ENCODE measurements at places on chromosomes 13 and 19. TPM values are rescaled to one million over a fixed set of nuclear protein-coding genes. Genes with fewer than 3 reads are reported as not detected.

Gene ZNF486
- total RNA-seq = 7.1 TPM

Gene SLC10A2
- total RNA-seq = not detected

Gene S1PR4
- not detected for total RNA-seq

Gene ZNF135
- 2.5 TPM for total RNA-seq

Gene KPTN
- 5.5 TPM for total RNA-seq

Gene PSG7
- total RNA-seq = not detected

Gene ZNF561
- 12.2 TPM for total RNA-seq

Gene SIGLEC10
- not detected for total RNA-seq

Gene CABP5
- not detected for total RNA-seq

Gene TMEM272
- not detected for total RNA-seq

Gene TPP2
- 34.2 TPM for total RNA-seq

Gene ZBTB7A
- 31.0 TPM for total RNA-seq

Gene CGB8
- total RNA-seq = not detected

Gene U2AF2
- 229 TPM for total RNA-seq

Gene ACP7
- total RNA-seq = not detected

Gene PTGIR
- 5.0 TPM for total RNA-seq

Gene PLEKHF1
- 25.9 TPM for total RNA-seq

Gene ZNF549
- total RNA-seq = 2.7 TPM

Gene FBL
- total RNA-seq = 131 TPM

Gene LENG1
- 3.7 TPM for total RNA-seq

Gene SBK3
- total RNA-seq = 0.58 TPM

Gene GRK1
- not detected for total RNA-seq

Gene PPM1N
- 5.1 TPM for total RNA-seq

Gene INSL3
- not detected for total RNA-seq

Gene INAFM1
- 7.8 TPM for total RNA-seq
